Activated CD4-positive, alpha-beta T cell treated with anti-CD3 and anti-CD28 coated beads for 36 hours (primary cell): ENCODE measurements at places on chromosomes 1 and 21. TPM values are rescaled to one million over a fixed set of nuclear protein-coding genes. Genes with fewer than 3 reads are reported as not detected.

GRCh38 chr1:232127190-232127589, 500.6 kb downstream of the DISC1 start:
- H3K36me3 ChIP-seq = peaks cover 4% of the 10 kb centered on the region
- peaks cover 18% of the 10 kb centered on the region for H3K4me1 ChIP-seq
- peaks cover 19% of the 10 kb centered on the region for H3K27me3 ChIP-seq
- H3K4me3 ChIP-seq = no peak overlapping the region
- DNase-seq = no peak

GRCh38 chr1:233459470-233459945, 132.0 kb downstream of the MAP3K21 start:
- no peak overlapping the region for H3K4me3 ChIP-seq
- H3K27ac ChIP-seq = no peak overlapping the region
- peaks cover 5% of the 10 kb centered on the region for H3K27me3 ChIP-seq
- DNase-seq = no peak
- H3K36me3 ChIP-seq = no peaks in the 10 kb centered on the region
- no peaks in the 10 kb centered on the region for H3K4me1 ChIP-seq

- DNase-seq = no peak
- no peaks in the 10 kb centered on the region for H3K27me3 ChIP-seq
- H3K4me1 ChIP-seq = peaks cover 17% of the 10 kb centered on the region
- H3K27ac ChIP-seq = peak overlapping the region; percentile 13
- H3K4me3 ChIP-seq = no peak overlapping the region
- peaks cover 4% of the 10 kb centered on the region for H3K36me3 ChIP-seq
These were observed 47.8 kb downstream of the SELENOF start for GRCh38 chr1:86865973-86866637.

DNA sequence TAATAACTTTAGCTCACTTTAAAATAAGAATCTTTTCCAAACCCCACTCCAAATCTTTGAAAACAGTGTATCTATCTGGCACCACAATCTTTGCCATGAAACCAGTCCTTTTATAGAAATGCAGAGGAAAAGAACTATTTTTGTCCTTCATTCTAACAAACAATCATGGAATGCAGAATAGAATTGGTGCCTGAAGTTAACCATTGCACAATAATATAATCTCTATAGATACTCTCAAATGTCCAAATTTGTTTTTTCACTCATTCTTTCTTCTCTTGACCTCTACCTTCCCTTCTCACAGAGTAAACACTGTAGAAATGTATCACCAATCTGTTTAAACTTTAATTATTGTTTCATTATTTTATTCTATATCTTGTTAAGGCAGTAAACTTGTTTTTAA, 34.8 kb downstream of the TTLL7 start:
- DNase-seq = no peak
- H3K4me1 ChIP-seq = no peaks in the 10 kb centered on the region
- no peak overlapping the region for H3K4me3 ChIP-seq
- H3K36me3 ChIP-seq = no peaks in the 10 kb centered on the region
- H3K27ac ChIP-seq = no peak overlapping the region
- H3K27me3 ChIP-seq = peaks cover 6% of the 10 kb centered on the region

DNA sequence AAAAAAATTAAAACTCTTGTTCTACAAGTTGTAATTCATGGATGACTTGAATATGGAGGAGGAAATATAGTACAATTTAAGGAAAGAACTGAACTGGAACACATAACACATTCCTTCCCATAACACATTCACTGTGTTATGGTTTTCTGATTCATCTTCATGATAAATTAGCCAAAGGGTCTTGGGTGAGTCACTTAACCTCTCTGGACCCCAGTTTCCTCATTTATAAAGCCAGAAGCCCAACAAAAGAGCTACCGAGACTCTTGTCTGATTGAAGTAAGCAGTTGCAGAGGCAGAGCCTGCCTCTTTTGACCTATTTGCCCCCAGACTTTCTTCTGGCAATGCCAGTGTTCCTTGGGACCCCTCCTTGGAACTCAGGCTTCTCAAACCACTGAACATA, 161.9 kb upstream of the KCTD3 start:
- H3K4me3 ChIP-seq = no peak overlapping the region
- H3K4me1 ChIP-seq = no peaks in the 10 kb centered on the region
- no peak overlapping the region for H3K27ac ChIP-seq

DNA sequence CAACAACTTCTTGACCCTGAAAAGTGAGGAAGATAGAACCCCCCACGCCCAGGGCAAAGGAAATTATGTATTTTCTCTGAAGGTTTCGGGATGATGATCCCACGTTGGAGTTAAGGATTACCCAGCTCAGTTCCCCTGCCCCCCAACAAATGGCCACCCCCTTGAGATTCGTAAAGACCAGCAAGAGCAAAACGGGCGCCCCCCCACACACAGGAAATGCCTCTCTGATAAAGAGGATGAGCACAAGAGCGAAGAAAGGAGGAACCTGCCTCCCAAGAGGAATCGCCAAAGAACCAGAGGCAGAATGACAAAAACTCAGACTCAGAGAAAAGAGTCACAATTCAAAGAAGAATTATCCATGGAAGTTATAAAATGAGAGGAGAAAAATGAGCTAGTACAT, 576.9 kb downstream of the MATN1 start:
- H3K4me3 ChIP-seq = no peak overlapping the region
- DNase-seq = no peak
- H3K36me3 ChIP-seq = no peaks in the 10 kb centered on the region
- peaks cover 18% of the 10 kb centered on the region for H3K27me3 ChIP-seq
- H3K27ac ChIP-seq = no peak overlapping the region
- no peaks in the 10 kb centered on the region for H3K4me1 ChIP-seq

- peaks cover 40% of the 10 kb centered on the region for H3K27me3 ChIP-seq
- H3K4me1 ChIP-seq = no peaks in the 10 kb centered on the region
- H3K4me3 ChIP-seq = no peak overlapping the region
- H3K27ac ChIP-seq = no peak overlapping the region
- no peaks in the 10 kb centered on the region for H3K36me3 ChIP-seq
These were observed 178.6 kb upstream of the HMGB4 start for GRCh38 chr1:33685256-33685655.

- no peak overlapping the region for H3K4me3 ChIP-seq
- H3K4me1 ChIP-seq = no peaks in the 10 kb centered on the region
- DNase-seq = no peak
- no peaks in the 10 kb centered on the region for H3K36me3 ChIP-seq
- no peak overlapping the region for H3K27ac ChIP-seq
These were observed 62.3 kb downstream of the EIF4G3 start for GRCh38 chr1:21114431-21114830.

GRCh38 chr21:23016617-23017016, 2018.4 kb downstream of the NCAM2 start:
- DNase-seq = no peak
- no peaks in the 10 kb centered on the region for H3K4me1 ChIP-seq
- H3K27me3 ChIP-seq = no peaks in the 10 kb centered on the region
- H3K27ac ChIP-seq = no peak overlapping the region
- no peak overlapping the region for H3K4me3 ChIP-seq

- no peaks in the 10 kb centered on the region for H3K4me1 ChIP-seq
- no peak overlapping the region for H3K27ac ChIP-seq
- no peaks in the 10 kb centered on the region for H3K36me3 ChIP-seq
- DNase-seq = peak; percentile 11
These were observed 9.9 kb upstream of the SPRR4 start for GRCh38 chr1:152960452-152961044.

DNA sequence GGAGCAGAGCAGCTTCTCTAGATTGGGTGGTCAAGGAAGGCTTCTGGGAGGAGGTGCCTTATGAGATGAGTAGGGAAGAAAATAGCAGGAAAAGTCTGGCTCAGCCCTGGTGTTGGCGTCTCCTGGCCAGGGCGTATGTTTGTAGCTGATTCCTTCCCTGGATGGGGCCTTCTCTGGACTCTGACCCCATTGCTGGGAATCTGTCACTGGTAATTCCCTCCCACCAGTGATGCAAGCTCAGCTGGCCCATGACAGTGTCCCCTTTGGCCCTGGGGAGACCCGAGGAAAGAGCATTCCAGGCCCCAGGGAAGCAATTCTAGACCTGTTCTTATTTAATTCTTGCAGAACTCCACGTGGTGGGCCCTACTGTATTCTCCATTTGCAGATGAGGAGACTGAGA, 20.7 kb downstream of the IGSF21 start:
- DNase-seq = no peak
- no peaks in the 10 kb centered on the region for H3K36me3 ChIP-seq
- H3K27ac ChIP-seq = no peak overlapping the region
- peaks cover 9% of the 10 kb centered on the region for H3K27me3 ChIP-seq
- no peaks in the 10 kb centered on the region for H3K4me1 ChIP-seq

GRCh38 chr1:4019147-4019521, 119.1 kb upstream of the C1orf174 start:
- no peak for DNase-seq
- H3K27ac ChIP-seq = no peak overlapping the region

DNA sequence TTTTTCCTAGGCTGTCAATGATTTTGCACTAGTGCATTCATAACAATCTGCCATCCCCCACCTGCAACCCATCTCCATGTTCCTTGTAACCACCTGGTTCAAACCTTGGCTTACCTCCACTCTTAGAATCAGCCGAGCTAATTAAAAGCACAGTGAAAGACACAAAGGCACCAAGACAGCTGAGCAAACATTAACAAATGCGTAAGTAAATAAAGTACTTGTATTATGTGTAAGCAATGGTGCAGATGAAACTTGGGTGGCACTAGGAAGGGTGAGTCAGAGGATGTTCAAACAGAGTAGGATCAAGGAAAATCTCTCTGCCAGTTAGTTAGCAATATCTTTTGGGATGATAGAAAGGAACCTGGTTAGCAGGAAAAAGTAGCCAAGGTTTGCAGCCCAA, 5.1 kb upstream of the FOXJ3 start:
- no peak overlapping the region for H3K4me3 ChIP-seq
- no peak for DNase-seq
- peaks cover 14% of the 10 kb centered on the region for H3K4me1 ChIP-seq
- no peak overlapping the region for H3K27ac ChIP-seq

DNA sequence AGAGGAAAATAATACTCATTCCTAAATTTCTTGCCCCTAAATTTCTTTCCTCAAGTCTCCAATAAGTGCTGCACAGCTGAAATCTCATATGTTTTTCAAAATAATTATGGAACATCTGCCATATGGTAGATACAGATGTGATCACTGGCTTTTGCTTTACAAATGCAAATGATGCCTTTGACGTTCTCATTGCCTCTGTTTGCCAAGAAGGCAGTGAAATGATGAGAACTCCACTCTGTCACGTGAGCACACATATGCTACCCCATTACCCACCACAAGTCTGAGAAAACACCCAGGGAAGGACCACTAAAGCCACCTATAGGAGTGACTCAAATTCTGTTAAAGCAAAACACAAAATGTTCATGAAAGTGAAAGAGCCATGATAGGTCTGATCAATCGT, 43.9 kb downstream of the DSCAM start:
- H3K36me3 ChIP-seq = peaks cover 1% of the 10 kb centered on the region
- no peak for DNase-seq
- H3K4me3 ChIP-seq = no peak overlapping the region
- no peak overlapping the region for H3K27ac ChIP-seq
- H3K4me1 ChIP-seq = no peaks in the 10 kb centered on the region

DNA sequence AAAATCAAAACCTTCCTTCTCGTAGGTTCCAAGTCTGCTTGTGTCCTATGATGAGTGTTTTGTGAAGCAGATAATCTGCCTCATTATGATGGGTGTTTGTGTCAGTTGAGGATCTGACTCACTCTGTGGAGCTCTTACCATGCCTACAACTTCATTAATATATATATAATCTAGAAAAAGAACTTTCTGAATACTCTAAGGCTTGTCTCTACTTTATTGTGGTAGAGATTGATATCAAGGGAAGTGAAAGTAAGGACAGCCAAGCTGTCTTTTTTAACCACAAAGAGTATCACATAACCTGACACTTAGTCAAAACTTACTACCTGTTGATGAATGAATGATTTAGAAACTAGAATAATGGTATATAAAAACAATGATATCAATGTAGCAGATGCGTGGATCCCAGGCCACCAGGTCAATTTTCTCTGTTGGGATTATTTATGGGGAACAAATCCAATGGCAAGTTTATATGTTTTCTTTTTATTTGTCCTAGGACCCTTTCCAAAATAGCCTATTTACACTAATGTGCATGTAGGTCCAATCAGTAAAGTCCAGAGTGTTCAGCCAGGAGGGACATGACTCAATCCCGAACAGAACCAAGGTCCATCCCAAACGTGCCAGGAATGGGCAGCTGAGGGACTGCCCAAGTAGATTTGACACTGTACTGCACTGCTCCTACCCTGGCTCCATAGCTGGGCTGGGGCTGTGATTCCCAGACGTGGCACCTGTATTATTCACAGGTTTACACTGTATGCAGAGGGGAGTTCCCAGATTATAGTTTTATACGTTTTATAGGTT, 182.3 kb upstream of the GREM2 start:
- no peak overlapping the region for H3K4me3 ChIP-seq
- no peak for DNase-seq
- H3K4me1 ChIP-seq = no peaks in the 10 kb centered on the region
- H3K27ac ChIP-seq = no peak overlapping the region
- peaks cover 4% of the 10 kb centered on the region for H3K27me3 ChIP-seq

- H3K27me3 ChIP-seq = peaks cover 3% of the 10 kb centered on the region
- peaks cover 6% of the 10 kb centered on the region for H3K4me1 ChIP-seq
- H3K36me3 ChIP-seq = no peaks in the 10 kb centered on the region
- DNase-seq = no peak
- H3K4me3 ChIP-seq = no peak overlapping the region
These were observed 89.8 kb downstream of the ABCA4 start for GRCh38 chr1:94031154-94031553.

- no peaks in the 10 kb centered on the region for H3K4me1 ChIP-seq
- peaks cover 2% of the 10 kb centered on the region for H3K36me3 ChIP-seq
- no peak overlapping the region for H3K4me3 ChIP-seq
- DNase-seq = no peak
- H3K27ac ChIP-seq = no peak overlapping the region
These were observed 109.6 kb upstream of the DNAH14 start for GRCh38 chr1:224819861-224820260.

Gene EEIG2
- total RNA-seq = 5.0 TPM

Gene PCNX2
- total RNA-seq = 18.1 TPM

Gene SPRR4
- total RNA-seq = not detected

Gene SDF4
- 108 TPM for total RNA-seq

Gene ATP1A4
- not detected for total RNA-seq

Gene FAM163A
- total RNA-seq = not detected

Gene OVAAL
- total RNA-seq = not detected

Gene RIPPLY3
- total RNA-seq = not detected

Gene NR1I3
- not detected for total RNA-seq

Gene RPE65
- not detected for total RNA-seq

Gene TINAGL1
- not detected for total RNA-seq

Gene SPRR2F
- total RNA-seq = not detected
